ENCODE measurements at places on chromosomes 1 and 21. TPM values are rescaled to one million over a fixed set of nuclear protein-coding genes. Genes with fewer than 3 reads are reported as not detected.

Gene FMO2
- 3.6 TPM for total RNA-seq

Gene SLC1A7
- total RNA-seq = under 0.01 TPM

Gene FMO1
- not detected for total RNA-seq

Gene UBQLN4
- 12.3 TPM for total RNA-seq

Gene FMN2
- 11.8 TPM for total RNA-seq

Gene ZBTB8B
- under 0.01 TPM for total RNA-seq

Gene FCRL4
- not detected for total RNA-seq

Gene SLC30A10
- not detected for total RNA-seq

Gene NFIA
- total RNA-seq = 31.5 TPM

Gene CTSS
- 12.0 TPM for total RNA-seq

Gene LORICRIN
- total RNA-seq = not detected

Gene TTC13
- total RNA-seq = 12.3 TPM

Gene KANK4
- total RNA-seq = not detected

Gene RBP7
- total RNA-seq = not detected

Gene NR5A2
- total RNA-seq = 0.11 TPM

Gene C1QB
- not detected for total RNA-seq

Gene CRNN
- not detected for total RNA-seq

Gene OR2T11
- total RNA-seq = not detected

Gene RPTN
- 0.13 TPM for total RNA-seq

Gene TSPEAR
- not detected for total RNA-seq

Gene NOS1AP
- 0.97 TPM for total RNA-seq

Gene SPRR1B
- total RNA-seq = not detected

Gene PRCC
- total RNA-seq = 21.9 TPM

Gene S100A5
- not detected for total RNA-seq

Data from articular chondrocyte of knee joint (primary cell).